ENCODE measurements at places on chromosomes 7 and 10. TPM values are rescaled to one million over a fixed set of nuclear protein-coding genes. Genes with fewer than 3 reads are reported as not detected.
A peak's percentile ranks its signal among the peaks of the same experiment; 100 is the strongest.

FAM131B gene
- total RNA-seq, result 3.1 TPM

GIMAP8 gene
- total RNA-seq, result not detected

DNA sequence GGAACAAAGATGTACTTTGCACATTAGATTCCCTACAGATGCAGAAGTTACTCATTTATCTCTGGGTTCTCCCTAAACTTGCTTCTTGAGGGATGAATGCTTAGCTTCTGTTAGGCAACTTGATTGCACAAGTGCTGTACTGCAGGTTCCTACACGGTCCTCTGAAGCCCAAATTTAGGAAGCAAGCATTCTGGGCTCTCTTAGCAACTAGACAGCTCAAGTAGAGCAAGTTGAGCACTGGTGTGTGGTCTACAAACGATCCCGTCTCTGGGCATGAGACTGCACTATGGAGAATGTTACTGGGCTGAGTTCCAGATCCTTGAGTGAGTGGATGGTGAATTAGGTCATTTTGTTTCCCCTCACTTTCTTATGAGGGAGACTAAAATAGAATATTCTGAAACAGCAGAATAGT lies 14.3 kb downstream of the SEMA3D start:
- peak; percentile 85 for DNase-seq

GRCh38 chr10:79028451-79029010 lies 40.2 kb upstream of the ZMIZ1 start:
- DNase-seq, result no peak

DNA sequence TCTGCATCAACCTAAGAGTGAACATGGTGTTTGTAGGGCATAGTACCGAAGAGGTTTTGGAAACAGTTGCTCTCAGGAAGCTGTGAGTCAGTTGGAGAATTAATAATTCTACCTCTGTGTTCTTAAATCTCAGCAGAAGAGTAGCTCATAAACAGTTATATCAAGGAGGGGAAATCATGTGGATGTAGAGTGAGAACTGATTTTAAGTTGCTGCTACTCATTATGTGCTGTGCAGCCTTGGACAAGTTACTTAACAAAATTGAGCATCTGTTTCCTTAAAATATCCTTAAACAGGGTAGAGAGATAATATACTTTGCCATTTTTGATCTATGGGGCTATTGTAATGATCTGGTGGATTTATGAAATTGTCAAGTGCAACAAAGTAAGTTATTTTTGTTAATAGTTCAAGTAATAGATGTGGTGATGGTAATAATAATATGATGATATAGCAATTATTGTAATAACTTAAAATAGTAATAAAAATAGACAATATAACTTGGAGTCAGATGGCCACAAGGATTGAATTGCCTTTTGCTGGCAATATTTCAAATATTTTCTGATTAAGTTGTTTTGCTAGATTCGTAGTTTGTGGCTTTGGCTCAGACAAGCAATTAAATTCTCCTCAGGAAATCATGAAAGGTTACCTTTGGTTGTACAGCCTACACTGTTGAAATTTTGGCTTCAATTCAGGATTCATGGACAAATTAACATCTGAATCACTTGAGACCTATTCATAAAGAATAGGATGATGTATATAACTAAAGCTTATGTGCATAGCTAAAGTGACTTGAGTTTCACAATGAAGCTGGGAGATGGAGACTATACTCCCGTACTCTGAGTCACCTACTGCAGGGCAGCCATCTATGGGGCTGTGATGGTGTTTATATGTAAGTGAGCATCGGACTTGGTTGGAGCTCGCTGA lies 228.5 kb downstream of the CDK14 start:
- DNase-seq, result peak; percentile 58

GRCh38 chr7:41825927-41826480 lies 123.1 kb upstream of the INHBA start:
- DNase-seq, result no peak

DNA sequence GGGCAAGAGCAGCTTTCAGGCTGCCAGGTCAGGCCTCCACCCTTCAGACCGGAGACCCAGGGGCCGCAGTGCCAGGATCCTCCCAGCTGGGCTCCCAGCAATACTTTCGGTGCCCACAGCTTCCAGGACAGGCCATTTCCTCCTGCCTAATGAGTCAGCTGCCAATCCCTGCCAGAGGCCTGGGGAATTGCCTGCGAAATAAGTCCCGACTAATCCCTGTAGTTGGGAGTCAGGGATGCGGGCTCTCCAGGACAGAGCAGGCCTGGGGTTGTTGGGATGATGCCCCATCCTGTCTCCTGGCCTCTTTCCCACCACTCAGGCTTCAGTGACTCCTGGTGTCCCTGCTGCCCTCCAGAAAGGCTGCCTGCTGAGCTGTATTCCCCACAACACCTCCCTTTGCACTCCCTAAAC lies 143.5 kb upstream of the UNC5B start:
- peak; percentile 51 for DNase-seq

DNA sequence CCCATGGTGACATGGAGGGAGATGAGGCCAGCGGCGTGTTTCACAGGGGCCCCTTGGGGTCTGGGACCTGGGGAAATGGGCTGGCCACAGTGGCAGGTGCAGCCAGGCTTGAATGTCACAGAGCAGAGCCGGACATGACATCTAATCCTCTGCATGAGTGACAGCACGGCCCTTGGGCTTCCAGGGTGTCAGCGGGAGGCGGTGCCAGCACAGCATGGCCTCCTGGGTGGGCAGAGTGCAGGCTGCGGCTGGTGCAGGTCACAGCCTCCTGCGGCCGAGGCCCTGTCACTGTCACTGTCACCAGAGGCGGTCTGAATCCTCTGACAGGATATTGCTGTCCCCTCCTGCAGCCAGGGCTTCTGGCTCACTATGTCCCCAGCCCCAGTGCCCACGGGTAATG lies 18.2 kb downstream of the BHLHA15 start:
- no peak for DNase-seq

GRCh38 chr10:101070098-101070497 lies 8.3 kb downstream of the KAZALD1 start:
- DNase-seq, result no peak

DNA sequence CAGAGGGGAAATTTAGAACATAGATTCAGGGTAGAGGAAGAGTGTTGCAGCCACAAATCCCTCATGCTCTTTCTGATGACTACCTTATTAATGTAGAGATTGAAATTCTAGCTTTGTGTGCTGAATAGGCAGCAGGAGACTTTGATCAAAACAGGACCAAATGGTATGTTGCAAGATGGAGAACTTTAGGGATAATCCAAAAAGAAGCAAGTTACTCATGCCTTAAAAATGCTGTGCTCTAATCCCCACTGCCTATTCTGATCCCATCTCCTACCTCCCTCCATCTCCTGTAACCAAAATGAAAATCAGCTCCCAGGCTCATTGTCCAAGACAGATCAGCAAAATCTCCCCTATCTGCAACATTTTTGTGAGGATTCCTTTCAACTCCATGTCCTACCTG lies 31.3 kb downstream of the CH25H start:
- DNase-seq, result no peak

DNA sequence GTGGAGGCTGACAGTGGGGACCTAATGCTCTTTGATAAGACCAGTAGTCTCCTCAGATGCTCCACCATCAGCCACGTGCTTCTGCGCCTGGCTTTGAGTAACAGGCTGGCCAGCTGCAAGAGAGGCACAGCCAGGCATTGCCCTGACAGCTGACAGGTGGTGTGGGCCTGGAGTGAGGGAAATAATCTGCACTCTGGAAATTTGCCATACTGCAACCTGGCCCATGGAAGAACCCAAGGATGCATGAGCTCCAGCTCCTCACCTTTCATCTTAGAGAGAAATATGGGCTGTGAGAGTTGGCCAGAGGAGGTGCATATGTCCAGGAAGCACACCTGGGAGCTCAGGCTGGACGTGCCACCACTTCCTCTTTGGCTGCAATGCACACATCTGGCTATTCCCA lies 118.9 kb downstream of the PLXDC2 start:
- DNase-seq, result no peak

DNA sequence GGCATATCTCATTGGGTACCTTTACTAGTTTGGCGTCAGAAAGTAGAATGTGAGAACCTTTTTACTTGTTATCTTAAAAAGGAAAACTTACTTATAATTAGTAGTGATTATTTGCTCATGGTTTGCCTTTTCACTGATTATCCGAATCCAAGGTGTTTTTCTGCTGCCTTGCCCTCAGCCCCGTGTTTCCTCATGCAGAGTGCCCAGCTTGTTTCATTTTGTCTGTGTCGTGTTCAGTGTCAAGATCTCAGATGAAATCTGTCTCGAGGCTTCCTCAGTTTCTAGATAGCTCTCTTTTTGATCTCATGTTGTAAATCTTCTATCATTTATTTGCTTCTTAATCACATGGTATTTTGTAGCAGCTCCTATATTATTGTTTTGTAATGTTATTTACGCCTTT lies 30.1 kb downstream of the RPA3 start:
- no peak for DNase-seq

Data from H4 (cell line).